MG63 (cell line): ENCODE measurements at places on chromosomes 4 and X.

GRCh38 chr4:2247128-2248043 lies 5.5 kb upstream of the HAUS3 start:
- no peak for DNase-seq

GRCh38 chr4:105709081-105709450 lies 482 bp downstream of the GSTCD start:
- DNase-seq = peak; percentile 18

DNA sequence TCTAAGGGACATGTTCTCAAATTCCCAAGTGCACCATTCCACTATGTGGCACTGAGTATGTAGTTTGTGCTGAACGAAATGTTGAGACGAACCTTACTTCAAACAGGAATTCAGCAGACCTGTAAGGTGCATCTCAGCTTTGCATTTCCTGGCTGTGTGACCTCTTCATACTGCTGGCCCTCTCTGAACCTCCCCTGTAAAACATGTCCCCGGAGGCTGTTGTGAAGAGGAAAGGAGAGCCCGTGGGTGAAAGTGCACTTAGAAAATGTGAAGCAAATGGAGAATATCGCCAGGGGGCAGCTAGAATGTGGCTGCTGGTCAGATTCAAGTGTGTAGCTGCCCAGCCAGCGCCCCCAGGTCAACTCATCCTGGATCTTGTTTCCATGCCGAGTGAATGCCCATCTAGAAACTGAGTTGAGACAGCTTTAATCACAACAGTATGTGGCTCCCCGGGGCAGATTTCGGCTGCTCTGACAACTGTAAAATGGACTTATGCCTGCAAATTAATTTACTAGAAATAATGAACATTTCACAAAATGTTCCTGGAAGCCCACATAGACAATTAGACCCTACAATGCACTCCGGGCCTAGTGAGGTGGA lies 263.3 kb downstream of the EVC2 start:
- DNase-seq = no peak

DNA sequence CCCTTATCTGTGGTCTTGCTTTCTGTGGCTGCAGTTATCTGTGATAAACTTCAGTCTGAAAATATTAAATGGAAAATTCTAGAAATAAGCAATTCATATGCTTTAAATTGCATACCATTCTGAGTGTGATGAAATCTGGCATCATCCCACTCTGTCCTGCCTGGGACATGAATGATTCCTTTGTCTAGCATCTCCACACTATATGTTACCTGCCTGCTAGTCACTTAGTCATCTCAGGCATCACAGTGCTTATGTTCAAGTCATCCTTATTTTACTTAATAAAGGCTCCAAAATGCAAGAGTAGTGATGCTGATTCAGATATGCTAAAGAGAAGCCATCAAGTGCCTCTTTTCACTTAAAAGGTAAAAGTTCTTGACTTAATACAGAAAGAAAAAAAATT lies 14.3 kb upstream of the RAB9B start:
- DNase-seq = no peak

DNA sequence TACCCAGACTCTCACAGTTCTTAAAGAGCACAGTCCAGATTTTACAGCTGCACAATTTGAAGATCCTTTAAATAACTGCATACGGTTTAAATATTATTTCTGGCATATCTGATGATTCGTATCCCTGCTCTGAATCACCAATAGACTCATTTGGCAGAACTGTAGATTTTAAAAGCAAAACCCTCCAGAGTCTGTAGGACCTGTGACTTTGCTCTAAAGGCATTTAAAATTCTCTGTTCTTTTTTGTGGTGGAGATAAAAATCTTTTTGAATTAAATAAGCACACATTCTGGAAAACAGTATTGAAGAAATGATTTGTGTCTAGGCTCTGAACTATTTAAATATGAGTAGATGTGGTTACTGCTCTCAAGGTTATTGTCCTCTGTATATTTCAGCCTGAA lies 246.2 kb upstream of the PITX2 start:
- no peak for DNase-seq

- DNase-seq = peak; percentile 22
Observed at GRCh38 chr4:64718091-64718490, 308.8 kb upstream of the TECRL start.

GRCh38 chr4:958314-958665 lies 15.1 kb downstream of the DGKQ start:
- no peak for DNase-seq

DNA sequence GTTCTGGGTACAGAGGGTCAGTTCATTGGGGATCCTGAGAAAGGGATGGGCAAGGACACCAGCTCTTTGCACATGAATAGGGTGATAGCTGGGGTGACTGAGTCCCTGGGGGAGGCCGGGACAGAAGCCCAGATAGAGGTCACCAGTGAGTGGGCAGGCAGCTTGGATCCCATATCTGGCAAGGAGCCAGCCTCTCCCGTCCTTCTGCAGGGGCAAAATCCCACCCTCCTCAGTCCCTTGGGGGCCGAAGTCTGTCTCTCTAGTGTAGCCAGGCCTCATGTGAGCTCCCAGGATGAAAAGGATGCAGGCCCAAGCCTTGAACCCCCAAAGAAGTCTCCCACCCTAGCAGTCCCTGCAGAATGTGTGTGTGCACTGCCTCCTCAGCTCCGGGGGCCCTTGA lies 16.9 kb upstream of the GAGE10 start:
- DNase-seq = no peak

GRCh38 chrX:281166-281999 lies at the start of gene PLCXD1:
Gene PLCXD1, plus strand, starts transcription at chrX:281381. Its CDS starts 2,807 bp downstream, at chrX:284188.
- no peak for DNase-seq

DNA sequence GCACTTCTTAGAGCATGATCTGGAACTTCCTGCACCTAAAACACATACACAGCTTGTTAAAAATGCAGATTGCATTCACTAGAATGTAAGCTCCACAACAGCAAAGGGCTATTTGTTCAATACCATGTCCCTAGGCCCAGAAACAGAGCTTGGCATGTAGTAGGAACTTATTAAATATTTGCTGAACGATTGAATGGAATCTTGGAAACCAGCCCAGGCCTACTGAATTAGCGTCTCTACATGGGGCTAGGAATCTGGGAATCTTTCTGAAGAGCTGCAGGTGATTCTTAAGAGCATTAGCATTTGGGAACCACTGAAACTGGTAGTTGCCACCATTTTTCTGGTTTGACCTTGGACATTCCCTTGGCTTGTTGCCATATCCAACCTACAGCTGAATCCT lies 234.1 kb downstream of the STIM2 start:
- no peak for DNase-seq
